ENCODE measurements at places on chromosomes 16 and 17.

- peak; percentile 75 for DNase-seq
These were observed 13.1 kb downstream of the ABCA9 start for GRCh38 chr17:69047368-69048263.

DNA sequence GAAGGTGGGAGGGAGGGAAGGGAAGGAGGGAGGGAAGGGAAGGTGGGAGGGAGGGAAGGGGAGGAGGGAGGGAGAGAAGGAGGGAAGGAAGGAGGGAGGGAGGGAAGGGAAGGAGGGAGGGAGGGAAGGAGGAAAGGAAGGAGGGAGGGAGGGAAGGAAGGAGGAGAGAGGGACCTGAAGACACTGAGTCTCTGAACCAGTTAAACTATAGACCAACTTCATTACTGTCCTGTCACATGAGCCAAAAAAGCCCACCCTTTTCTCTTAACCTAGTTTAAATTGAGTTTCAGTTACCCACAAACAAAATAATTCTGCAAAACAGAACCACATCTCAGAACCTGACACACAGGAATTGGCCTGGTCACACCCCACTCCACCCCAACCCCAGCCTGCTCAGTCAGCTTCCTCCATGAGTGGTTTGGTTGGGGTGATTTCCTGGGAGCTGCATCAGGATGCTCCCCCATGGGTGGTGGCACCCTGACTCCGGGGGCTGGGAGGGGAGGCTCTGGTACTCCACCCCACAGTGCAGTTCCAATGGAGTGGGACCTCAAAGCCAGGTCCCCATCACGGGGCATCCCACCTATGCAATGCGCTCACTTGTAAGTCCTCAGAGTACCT, 4.7 kb upstream of the PRR29 start:
- DNase-seq: no peak

DNA sequence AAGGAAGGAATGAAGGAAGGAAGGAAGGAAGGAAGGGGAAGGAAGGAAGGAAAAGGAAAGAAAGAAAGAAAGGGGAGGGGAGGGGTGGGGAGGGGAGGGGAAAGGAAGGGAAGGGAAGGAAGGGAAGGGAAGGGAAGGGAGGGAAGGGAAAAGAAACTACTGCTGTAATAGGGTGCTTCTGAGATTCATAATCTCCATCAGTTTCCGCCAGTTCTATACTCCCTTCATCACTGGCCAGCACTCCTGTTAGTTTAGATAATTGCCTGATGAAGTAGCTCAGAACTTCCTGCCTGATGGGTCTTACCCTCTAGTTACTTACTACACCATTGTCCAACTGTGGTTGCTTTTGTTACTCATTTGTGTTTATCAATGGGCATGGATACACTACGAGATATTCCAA, 2.0 kb upstream of the KRTAP9-6 start:
- DNase-seq: no peak

GRCh38 chr16:30533748-30534367, 800 bp downstream of the ZNF747 start:
- peak; percentile 3 for DNase-seq

DNA sequence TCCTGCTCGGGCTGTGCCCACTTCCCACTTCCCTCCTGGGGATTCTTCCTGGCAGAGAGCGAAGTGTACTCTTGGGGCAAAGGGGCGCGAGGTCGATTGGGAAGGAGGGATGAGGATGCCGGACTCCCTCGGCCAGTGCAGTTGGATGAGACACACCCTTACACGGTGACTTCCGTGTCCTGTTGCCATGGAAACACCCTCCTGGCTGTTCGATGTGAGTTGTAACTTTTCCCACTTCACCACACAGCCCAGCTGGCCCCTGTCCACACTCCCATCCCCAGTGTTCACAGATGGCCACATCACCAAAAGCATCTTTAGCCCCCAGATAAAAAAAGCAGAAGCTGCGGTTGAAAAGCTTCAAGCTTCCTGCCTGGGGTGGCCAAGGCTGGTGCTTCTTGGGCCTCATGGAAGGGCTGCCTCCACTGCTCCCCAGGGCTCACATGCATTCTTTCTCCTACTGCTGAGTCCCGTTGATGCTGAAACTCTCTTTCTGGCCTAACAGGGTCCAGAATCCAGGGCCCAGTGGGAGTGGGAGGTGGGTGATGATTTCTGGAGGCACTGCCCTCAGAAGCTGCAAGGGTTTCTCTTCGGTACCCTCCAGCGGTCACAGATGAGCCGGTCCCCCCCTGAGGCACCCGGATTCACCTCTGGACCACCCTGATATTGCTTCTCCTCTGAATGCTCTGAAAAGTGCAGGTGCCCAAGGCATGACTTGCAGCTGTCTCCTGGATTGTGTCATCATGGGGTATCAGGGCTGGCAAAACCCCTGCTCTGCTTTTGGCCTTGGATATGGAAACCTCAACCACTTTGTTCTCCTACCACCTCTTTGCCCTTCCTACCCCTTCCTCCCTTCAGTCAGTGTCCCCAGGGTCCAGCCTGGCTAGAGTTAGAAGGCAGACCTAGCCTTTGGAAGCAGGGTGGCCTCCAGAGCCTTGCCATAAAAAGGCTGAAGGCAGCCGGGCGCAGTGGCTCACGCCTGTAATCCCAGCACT, 2.2 kb upstream of the TRAF4 start:
- DNase-seq: peak; percentile 63

DNA sequence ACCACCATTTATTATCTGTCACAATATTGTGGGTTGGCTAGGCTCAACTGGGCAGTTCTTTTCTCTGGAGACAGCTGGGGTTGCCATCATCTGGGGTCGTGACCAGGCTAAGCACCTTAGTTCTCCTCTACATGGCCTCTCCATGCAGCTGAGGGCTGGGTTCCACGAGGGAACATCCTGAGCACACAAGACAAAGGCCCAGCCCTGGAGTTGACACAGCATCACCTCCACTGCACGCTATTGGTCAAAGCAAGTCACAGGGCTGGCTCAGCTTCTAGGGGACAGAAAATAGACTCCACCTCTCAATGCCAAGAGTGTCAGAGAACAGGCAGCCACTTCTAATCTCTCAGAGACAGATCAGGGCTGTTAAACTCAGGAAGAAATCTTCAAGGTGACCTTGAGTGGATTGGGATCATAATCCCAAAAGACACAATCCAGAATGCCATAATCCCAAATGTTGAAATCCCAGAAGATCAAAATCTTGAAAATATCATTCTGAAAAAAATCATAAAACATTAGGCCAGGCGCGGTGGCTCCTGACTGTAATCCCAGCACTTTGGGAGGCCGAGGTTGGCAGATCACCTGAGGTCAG, 13.0 kb upstream of the USP10 start:
- no peak for DNase-seq

DNA sequence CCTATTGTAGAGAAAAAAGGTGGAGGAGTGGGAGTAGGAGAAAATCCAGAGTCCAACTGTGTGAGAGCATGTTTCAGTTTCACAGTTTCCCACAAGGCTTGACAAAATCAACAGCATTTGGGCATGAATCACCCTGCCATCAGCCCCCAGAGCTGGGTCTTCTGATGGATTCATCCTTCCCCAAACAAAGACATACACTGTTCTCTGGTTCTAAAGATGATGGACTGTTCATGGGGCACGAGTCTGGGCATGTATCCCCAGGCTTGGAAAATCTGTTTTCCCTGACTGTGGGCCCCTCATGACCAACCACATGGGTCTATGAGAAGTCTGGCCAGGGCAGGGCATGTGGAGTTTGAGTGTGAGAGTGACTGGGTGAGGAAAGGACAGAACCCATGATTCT, 210.4 kb upstream of the IRX5 start:
- DNase-seq: peak; percentile 0

DNA sequence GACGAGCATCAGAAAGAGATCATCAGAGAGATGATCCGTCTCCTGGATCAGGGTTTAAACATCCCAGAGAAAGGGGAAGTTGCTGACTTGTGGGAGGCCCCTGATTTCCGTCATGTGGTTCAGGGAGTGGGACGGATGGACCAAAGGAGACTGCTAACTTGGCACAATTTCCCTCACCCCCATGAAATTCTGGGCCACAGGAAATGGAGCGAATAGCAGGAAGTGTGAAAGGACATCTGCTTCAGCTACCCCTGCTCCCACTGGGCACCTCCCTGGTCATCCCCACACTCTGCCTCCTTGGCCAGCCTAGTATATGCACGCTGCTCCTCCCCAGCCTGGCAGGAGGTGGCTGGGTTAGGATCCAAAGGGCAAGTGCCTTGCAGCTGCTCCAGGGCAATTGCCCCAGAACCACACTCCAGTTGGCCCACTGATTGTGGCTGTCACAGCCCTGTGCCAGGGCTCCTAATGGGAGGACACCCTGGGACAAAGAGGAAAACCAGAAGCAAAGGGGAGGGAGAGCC, 1.3 kb downstream of the ARRB2 start:
- DNase-seq: peak; percentile 90

DNA sequence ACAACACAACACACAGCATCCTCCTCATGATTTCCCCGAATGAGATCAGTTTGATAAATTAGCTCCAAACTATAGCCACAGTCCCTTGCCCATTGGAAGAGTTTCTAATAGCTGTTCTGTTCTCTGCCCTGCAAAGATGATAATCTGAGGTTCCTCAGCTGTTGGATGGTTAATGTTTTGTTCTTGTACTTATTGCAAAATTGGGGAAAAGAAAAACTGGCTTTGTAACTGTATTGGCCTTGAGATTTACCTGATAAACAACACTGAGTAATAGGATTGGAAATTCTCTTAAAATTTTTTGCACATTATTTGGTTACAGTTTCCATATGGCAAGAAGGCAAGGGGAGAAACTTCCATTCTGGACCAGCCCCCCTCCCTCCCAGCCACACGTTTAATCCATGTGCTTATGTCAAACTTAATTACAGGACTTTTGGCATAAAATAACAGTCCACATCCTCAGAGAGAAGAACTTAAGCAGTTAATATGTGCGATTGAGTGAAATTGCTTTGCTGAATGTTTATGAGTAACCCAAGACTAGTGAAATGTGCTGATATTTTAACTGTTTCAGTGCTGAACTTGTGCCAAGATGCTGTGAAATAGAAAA, 119.1 kb upstream of the ZFHX3 start:
- DNase-seq: no peak

- no peak for DNase-seq
These were observed 302.9 kb upstream of the MAF start for GRCh38 chr16:79903471-79903870.

DNA sequence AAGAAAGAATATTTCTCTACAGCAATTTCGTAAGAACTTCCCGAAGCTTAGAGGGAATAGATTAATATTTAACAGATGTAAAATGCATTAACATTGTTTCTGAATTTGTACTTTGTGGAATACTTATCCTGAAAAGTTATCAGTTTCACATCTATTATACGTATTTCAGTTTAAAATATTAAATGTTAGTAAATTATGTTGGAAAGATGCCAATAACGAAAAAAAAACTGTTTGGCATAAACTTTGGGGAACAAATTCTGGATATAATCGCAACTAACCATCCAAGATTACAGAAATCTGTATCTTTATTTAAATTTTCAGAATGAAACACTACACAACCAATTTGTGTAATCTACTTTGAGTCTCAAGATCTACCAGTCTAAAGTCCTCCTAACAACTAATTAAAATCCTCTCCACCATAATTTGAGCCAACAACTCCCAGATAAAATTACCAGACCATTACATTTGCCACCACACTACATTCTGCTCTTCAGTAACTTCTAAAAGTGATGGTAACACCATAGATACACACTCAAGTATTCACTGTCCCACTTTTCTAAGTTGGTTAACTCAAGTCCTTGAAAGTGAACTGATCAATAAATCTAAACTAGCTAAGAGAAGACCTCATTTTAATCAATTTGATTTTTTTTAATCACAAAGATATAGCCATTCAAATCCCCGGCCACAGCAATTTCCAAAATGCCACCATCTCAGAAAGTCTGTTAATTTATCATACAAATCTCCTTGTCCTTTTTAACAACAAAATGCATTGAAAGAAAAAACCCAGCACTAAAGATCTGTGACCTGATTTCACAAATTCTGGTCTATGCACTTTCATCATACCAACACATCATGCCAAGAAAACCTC, 2.0 kb downstream of the SIAH1 start:
- peak; percentile 32 for DNase-seq

GRCh38 chr16:4927661-4928060, 9.3 kb downstream of the PPL start:
- DNase-seq: no peak

- DNase-seq: peak; percentile 74
These were observed 985 bp upstream of the FZD2 start for GRCh38 chr17:44556166-44556831.

DNA sequence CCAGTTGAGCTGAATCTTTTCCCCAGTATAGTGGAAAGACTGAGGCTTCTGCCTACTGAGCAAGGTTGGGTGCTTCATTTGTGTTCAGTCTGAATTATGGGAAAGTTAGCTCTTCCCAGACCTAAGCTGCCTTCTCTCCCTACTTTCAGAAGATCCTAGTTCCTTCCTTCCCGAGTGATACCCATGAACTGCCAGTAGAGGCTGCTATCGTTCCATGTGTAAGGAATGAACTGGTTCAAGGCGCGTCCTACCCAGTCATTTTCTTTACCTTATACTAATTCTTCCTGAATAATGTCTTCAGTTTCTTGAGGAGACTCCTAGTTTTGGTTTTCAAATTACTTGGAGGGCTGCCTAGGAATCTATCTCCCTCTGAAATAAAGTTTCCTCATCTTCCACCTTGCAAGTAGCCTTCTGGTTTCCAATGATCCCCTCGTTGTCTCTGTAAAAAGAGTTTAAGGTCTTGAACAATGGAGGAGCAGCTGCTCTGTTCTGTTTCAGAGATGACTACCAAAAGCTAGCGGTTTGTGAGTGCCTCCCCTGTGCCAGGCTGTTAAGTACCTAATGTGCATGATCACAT, 934 bp upstream of the AOC2 start:
- DNase-seq: peak; percentile 74

DNA sequence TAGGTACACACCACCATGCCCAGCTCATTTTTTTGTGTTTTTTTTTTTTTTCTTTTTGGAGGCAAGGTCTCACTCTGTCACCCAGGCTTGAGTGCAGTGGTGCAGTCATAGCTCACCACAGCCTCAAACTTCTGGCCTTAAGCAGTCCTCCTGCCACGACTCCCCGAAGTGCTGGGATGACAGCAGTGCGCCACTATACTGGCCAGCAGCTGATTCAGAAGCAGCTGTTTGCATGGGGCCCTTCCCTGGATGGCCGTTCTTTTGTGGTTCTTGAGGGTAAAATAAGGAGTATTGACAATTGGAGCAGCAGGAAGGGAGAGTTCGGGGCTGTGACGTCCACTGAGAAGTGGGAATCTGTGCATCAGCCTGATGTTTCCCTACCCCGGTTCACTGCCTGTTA, 41.6 kb downstream of the KIAA0513 start:
- DNase-seq: no peak

DNA sequence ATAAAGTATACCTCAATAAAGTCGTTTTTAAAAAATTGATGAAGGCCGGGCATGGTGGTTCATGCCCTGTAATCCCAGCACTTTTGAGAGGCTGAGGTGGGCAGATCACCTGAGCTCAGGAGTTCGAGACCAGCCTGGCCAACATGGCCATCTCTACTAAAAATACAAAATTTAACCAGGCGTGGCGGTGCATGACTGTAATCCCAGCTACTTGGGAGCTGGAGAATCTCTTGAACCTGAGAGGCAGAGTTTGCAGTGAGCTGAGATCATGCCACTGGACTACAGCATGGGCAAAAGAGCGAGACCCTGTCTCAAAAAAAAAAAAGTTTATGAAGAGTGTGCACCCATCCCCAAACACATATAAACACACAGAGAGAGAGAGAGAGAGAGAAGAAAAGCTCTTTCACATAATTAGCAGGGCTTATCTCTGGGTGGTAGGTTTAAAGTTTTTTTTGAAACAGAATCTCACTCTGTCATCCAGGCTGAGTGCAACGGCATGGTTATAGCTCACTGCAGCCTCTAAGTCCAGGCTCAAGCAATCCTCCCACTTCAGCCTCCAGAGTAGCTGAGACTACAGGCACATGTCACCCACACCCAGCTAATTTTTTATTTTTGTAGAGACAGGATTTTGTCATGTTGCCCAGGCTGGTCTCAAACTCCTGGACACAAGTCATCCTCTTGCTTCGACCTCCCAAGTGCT, 3.0 kb downstream of the SREBF1 start:
- no peak for DNase-seq

Data from suppressor macrophage treated with lipopolysaccharide for 4 hours (primary cell).